HCT116 (cell line): ENCODE measurements at places on chromosomes 1 and 21. TPM values are rescaled to one million over a fixed set of nuclear protein-coding genes. Genes with fewer than 3 reads are reported as not detected.

- no peak for DNase-seq
- H3K27ac ChIP-seq, result no peak overlapping the region
- H3K4me3 ChIP-seq, result no peak overlapping the region
- no peaks in the 10 kb centered on the region for H3K4me1 ChIP-seq
- no peaks in the 10 kb centered on the region for H3K27me3 ChIP-seq
These were observed 9.5 kb upstream of the TBCE start for GRCh38 chr1:235357485-235358373.

- no peak overlapping the region for H3K27ac ChIP-seq
- no peak overlapping the region for H3K4me3 ChIP-seq
- no peaks in the 10 kb centered on the region for H3K36me3 ChIP-seq
- DNase-seq, result no peak
These were observed 11.4 kb downstream of the HLX start for GRCh38 chr1:220890602-220891001.

Gene FAM131C
- total RNA-seq, result 11.6 TPM

Gene CDK18
- total RNA-seq, result 32.0 TPM
